Femur (tissue), 1 donor: ENCODE measurements at places on chromosomes 6 and 20.

- DNase-seq: no peak
Observed at GRCh38 chr6:46484081-46484820, 7.0 kb downstream of the RCAN2 start.

DNA sequence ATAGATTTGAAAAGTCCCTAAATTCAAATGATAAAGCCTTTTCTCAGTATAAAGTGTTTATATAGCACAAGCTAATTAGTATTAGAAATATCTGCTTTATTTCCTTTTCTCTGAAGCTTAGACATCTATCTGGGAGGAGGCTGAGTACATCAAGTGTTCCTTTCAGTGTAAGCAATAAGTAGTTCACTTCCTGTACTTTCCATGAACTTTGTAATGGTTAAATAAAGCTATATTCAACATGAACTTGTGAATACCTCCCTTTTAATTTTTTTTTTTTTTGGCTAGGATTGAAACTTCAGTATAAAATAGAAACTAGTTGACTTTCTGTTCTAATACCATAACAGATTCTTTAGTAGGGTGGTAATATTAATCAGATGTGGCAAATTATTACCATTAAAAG lies 190.9 kb downstream of the CENPW start:
- no peak for DNase-seq

GRCh38 chr6:125749865-125750691 lies 646 bp downstream of the HEY2 start:
- DNase-seq: peak; percentile 43

DNA sequence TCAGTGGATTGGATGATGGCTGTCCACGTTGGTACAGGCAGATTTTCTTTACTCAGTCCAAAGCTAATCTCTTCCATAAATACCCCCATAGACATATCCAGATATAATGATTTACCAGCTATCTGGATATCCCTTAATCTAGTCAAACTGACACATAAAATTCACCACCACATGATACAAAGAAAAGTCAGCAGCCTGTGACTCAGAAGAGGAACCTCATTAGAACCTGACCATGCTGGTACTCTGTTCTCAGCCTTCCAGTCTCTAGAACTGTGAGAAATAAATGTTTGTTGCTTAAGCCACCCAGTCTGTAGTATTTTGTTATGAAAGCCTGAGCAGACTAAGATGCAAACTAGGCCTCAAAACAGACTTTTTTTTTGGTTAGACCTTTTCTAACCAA lies 431.3 kb upstream of the RNF217 start:
- no peak for DNase-seq

DNA sequence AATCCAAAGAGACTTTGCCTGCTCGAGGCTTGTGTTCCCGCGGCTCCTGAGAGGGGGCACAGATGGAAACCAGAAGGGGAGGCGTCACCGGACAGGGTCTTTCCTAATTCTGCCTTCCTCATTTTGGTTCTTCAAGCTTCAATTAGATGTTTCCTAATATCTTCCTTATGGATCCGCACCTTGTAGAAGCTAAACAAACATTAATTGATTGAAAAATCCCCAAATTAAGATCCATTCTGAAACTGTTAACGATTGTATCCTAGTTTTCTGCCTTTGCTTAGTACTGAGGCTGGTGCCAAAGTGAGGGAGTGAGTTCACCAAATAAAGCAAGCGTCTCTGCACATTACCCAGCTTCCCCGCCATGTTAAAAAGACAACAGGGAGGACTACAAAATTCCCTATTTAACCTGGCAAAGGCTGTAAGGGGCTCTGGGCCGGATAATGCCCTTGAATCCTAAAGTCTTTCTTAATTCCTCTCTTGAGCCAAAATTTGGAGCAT lies 123.2 kb downstream of the GPX5 start:
- DNase-seq: no peak

- DNase-seq: peak; percentile 86
Observed at GRCh38 chr6:90369024-90369519, 72.4 kb upstream of the BACH2 start.

DNA sequence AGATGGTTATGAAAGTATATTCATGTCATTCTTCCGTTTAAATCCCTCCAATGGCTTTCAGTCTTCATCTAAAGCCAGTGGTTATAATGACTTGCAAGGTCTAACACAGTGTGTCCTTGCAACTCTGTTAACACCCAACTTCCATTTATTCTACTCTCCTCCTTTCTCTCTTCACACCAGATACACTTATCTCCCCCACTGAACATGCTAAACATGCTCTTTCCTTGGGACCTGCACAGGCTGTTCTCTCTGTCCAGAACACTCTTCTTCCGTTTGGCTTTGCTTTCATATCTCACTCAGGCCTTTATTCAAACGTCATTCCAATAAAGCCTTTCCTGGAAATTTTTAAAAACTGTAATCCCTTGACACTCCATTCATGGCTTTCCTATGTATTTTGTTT lies 91.5 kb downstream of the EPHA7 start:
- no peak for DNase-seq

GRCh38 chr6:92967362-92967761 lies 452.0 kb downstream of the EPHA7 start:
- DNase-seq: no peak

DNA sequence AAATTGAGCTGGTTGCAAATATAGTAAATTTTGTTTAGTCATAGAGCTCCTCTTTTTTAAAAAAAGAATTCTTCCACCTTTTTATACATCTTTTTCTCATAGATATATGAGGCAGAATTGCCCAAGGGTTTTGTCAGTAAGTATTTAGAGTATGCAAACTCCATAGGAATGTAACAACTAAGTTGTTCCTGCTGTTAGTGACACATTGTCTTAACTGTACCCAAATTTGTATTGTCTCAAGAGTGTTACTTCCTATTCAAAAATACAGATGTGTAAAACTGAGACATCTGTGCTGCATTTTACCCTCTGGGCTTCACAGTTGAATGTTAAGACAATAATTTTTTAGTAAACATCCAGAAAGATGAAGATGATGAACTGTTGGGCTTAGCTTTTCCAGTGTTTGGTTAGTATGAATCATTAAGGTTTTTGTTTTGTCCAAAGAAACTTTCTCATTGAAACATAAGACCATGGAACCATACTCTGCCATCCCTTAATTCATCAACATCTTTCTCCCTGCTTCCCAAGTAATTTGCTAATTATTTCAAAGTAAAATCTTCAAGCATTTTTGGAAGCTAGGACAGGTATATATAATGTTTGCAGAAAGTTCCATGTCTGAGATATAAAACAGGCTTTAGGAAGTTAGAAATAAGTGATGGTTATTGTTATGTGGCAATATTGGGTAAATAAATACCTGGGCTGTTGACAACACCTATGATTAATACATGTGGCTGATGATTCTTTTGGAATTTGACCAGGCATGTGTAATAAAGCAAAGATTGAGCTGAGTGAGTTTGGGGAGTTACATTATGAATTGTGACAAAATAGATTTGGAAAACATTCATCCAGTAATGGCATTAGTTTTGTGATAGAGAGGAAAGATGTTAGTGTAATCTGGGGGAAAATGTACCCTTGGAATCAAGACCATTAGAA lies 11.2 kb downstream of the OGFRL1 start:
- no peak for DNase-seq

DNA sequence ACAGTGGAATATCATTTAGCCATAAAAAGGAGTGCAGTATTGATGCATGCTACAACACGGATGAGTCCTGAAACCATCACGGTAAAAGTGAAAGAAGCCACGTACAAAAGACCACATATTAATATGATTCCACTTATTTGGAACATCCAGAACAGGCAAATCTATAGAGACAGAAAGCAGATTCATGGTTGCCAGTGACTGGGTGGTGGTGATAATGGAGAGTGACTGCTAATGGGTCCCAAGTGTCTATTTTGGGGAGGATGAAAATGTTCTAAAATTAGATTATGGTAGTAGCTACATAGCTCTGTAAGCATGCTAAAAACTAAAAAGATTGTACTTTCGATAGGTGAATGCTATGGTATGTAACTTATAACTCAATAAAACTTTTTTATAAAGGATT lies 18.4 kb upstream of the CCND3 start:
- DNase-seq: no peak

GRCh38 chr20:56722042-56722441 lies 92.9 kb downstream of the TFAP2C start:
- peak; percentile 26 for DNase-seq

DNA sequence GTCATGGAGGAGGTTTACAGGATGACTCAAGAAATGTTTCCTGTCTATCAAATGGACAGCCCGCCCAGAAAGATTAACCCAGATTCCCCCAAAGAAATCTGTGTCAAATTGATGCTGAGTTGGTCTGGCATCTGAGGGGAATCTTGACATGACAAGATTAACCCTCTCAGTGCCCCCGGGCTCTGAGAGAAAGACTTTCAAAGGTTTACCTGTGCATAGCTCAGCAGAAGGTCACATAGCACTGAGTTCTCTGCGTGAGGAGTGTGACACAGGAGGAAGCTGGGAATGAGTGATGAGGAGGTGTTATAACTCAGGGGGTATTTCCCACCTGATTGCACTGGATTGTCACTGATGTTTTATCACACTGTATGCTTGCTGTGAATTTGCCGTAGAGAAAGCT lies 601.2 kb downstream of the DHX35 start:
- no peak for DNase-seq

- no peak for DNase-seq
Observed at GRCh38 chr6:78829407-78829806, 37.9 kb upstream of the IRAK1BP1 start.

GRCh38 chr20:9329355-9330101 lies 184.9 kb upstream of the LAMP5 start:
- DNase-seq: no peak

GRCh38 chr6:85672050-85672449 lies 29.4 kb upstream of the SYNCRIP start:
- DNase-seq: no peak

DNA sequence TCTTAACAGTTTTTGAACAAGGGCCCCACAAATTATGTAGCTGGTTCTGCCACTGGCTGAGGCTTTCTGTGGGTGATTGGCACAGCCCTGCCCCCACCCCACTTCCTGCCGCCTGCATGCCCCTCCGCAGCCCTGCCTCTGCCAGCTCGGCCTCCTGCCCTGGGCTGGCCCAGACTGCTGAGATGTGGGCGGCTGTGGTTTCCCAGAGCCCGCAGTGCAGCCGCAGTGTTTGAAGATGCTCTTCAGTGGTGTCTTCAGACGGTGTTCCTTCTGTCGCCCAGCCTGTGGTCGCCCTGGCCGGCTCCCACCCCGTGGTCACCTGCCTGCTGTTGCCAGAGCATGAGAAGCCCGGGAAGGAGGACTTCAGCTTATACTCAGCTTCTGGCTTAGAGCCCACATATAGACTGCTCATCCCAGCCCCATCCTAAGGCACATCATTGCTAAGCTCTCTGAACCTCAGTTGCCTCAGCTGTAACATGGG lies 154.3 kb downstream of the VEGFA start:
- DNase-seq: peak; percentile 77

GRCh38 chr6:95546148-95546547 lies 31.2 kb upstream of the MANEA start:
- DNase-seq: no peak

DNA sequence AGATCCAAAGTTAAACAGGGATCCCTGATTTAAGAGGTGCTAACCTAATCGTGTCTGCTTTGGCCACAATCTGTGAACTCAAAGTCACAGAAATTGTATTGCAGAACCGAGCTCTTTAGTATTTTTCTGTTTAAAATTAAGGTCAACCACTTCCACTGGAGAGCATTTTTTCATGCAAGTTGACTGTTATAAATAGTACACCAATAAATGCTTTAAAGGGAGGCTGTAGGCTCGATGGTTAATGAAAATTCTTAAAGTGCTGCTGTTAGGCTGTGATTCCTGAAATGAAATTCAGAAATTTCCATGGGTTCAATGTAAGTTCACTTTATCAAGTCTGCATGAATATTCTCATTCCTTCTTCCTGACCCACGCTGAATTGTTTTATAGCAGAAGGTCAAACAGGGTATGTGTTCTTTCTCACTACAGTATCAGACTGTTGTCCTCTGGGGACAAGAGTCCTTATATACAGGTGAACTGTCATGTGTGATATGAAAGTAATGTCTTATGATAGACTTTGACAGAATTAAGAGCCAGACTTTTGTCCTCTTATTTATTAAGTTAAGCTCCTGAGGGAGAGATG lies 92.5 kb upstream of the HDGFL1 start:
- no peak for DNase-seq

DNA sequence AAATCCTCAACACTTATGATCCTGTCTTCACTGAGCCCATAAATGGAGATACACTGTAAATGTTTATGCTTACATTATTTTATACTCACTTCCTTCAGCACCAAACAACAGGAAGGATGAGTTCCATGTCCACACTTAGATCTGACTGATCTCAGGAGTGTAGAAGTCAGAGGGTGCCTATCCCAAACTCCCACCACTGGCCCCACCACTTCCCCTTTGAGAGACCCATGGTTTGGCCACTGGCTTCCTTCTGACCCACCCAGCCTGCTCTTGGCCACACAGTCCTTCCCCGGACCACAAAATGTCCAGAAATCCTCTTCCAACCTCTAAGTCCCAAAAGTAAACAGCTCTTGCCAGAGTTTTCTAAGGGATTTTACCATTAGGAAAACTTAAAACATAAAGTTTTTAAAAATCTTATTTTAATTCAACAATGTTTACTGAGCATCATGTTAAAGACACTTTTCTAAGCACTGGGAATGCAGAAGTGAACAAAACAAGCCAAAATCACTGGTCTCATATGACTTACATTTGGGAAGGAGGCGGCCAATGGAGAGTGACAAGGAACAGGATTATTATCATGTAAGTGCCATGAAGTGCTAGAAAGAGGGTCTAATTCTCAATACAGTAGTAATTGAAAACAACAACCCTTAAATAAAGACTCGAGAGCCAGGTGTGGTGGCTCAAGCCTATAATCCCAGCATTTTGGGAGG lies 103.8 kb downstream of the NRSN1 start:
- DNase-seq: no peak

- peak; percentile 49 for DNase-seq
Observed at GRCh38 chr6:107704347-107705013, 119.6 kb downstream of the SCML4 start.

- DNase-seq: no peak
Observed at GRCh38 chr6:91486200-91486599, 899.3 kb upstream of the MAP3K7 start.

DNA sequence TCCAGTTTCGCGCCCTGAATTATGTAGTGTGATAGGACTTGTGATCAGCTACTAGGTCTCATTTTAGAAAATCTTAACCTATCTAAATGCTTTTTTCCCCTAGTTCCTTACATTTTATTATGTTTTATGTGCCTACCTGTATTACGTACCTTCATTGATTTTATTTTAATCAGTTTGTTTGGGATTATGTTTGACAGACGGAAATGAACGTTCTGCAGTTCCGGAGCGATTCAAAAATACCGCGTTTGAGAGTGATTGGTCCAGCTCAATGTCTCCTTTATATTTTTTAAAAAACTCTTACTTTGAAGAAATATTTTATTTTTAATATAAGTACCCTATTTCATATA lies 114.3 kb upstream of the BTN3A2 start:
- DNase-seq: peak; percentile 52

DNA sequence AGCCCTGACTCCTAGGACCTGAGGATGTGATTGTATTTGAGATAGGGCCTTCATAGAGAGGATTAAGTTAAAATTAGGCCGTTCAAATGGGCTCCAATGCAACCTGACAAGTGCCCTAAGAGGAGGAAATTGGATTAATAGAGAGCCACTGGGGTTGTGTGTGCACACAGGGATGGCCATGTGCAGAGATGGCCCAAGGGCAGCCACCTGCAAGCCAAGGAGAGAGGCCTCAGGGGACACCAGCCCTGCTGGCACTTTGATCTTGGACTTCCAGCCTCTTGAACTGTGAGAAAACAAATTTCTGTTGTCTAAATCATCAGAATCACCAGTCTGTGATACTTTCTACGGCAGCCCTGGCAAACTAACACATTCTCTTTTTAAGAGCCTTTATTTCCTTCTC lies 598.8 kb downstream of the UTRN start:
- no peak for DNase-seq
